ENCODE measurements at places on chromosomes 7 and 10.

GRCh38 chr10:96411716-96412320 lies 53.0 kb upstream of the OPALIN start:
- no peak for DNase-seq

DNA sequence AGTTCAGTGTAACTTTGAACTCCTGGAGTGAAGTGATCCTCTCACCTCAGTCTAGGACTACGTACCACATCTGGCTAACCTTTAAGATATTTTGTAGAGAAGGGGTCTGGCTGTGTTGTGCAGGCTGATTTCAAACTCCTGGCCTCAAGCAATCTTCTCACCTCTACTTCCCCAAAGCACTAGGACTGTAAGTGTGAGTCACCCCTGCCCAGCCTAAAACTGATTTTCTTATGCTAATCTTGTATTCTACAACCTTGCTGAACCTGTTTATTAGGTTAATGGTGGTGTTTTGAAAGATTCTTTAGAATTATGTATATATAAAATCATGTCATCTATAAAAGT lies 58.0 kb downstream of the LCOR start:
- DNase-seq, result no peak

DNA sequence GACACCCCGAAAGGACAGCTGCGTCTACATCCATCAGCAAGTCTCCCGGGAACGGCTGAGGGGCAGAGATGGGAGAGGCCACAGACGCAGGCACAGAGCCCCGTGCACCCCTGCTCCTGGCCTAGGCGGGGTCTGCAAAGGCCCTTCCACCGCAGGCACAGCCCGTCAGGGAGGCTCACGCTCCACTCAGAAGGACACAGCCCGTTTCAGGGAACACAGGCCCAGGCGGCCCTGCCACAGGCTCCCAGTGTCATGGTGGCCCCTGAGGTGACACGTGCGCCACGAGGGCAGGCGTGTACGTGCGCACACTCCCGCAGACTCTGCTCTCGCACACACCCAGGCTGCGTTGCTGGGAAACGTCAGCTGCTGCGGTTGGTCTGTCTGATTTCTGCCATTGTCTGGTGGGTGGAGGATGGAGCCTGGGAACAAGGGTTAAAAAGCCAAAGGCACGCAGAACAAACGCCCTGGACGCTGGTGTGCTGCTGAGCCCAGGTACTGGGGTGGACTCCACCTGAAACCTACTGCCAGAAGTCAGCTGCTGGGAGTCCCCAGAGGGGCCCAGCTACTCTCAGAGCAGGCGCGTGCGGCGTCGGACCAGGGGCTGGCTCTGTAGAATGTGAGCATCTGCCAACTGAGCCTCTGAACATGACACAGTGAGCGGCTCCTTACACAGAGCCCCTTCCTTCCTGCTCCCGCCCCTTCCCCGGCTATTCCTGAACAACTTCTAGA lies 13.1 kb downstream of the GPER1 start:
- DNase-seq, result no peak

- no peak for DNase-seq
These were observed 15.6 kb downstream of the ZRANB1 start for GRCh38 chr10:124957404-124957947.

DNA sequence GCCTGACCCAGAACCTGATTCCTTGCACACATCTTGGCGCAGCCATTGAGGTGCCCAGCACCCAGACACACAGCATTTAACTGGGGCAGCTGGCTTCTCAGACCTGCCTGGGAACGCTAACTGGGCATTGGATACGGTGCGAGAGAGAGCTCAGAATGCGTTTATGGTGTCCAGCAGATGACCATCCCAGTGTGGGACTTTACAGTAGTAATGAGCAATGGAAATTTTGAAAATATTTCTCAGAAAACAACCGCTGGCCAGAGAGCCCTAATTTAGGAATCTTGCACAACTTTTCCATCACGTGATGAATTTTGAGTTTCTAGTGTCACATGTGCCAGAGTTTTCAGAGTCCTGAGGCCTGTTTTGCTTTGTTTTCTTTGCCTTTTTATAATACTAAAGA lies 78.2 kb upstream of the SEC61G start:
- no peak for DNase-seq

DNA sequence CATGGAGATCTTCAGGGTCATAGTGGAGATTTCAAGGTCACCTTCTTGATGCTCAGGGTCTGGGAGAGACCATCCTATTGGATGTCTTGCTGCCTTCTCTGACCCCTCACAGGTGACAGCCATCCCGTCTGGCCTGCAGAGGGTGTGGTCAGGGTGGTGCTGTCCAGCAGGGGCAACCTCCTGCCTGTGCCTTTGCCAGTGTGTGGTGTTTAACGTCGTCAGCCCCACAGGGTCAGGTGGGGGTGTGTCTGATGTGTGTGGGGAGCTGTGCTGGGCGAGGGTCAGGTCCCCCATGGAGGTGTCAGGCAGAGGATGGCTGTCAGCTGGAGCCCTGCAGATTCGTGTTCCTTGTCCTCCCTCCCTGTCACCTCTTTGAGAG lies 16.5 kb downstream of the ADCY1 start:
- no peak for DNase-seq

- no peak for DNase-seq
These were observed 219.5 kb downstream of the FRMD4A start for GRCh38 chr10:14111208-14111607.

DNA sequence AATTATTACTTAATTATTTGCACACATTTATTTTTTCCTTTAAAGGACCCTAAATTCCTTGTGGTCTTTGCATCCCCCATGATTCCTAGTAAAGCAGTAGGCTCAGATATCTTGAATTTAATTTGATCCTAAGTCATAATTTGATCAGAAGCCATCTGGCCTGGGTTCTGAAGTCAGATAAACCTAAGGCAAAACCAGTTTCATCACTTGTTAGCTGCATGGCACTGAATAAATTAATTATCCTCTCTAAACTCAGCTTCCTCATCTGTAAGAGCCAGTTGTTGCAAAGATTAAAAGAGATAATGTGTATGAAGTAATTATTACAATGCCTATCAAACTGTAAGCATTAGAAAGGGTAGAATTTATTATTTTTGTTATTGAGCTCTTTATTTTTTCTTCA lies 293.1 kb downstream of the GRM8 start:
- DNase-seq, result no peak

GRCh38 chr7:134186801-134187200 lies 59.7 kb downstream of the LRGUK start:
- no peak for DNase-seq
